ENCODE measurements at places on chromosomes 1 and 21.

GRCh38 chr21:44800971-44801467, 601 bp downstream of the UBE2G2 start:
- H3K27me3 ChIP-seq: no peaks in the 10 kb centered on the region
- H3K4me3 ChIP-seq: peak overlapping the region; percentile 68
- H3K36me3 ChIP-seq: peaks cover 10% of the 10 kb centered on the region
- no peak for DNase-seq

GRCh38 chr1:180970333-180971079, 52.2 kb downstream of the STX6 start:
- no peak for DNase-seq
- peaks cover 8% of the 10 kb centered on the region for H3K4me1 ChIP-seq
- H3K27me3 ChIP-seq: no peaks in the 10 kb centered on the region
- peaks cover 9% of the 10 kb centered on the region for H3K36me3 ChIP-seq
- no peak overlapping the region for H3K27ac ChIP-seq
- H3K4me3 ChIP-seq: no peak overlapping the region

DNA sequence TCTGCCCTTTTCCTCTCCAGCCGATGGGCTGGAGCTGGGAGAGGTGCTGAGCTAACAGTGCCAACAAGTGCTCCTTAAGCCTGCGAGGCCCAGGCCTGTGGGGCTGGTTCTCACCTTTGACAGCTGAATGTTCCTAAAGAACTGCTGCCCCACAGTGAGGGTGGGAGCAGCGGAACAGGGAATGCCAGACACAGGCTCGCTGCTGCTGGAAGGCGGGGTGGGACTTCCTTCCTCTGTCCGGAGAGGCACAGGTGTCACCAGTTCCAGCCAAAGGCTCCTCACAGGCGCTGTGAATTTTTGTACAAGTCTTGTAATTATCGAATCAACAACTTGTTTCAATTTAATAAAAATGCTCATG, 47.1 kb downstream of the COQ8A start:
- H3K27ac ChIP-seq: no peak overlapping the region
- peaks cover 6% of the 10 kb centered on the region for H3K4me1 ChIP-seq
- no peak for DNase-seq
- no peak overlapping the region for H3K4me3 ChIP-seq
- H3K36me3 ChIP-seq: no peaks in the 10 kb centered on the region
- H3K27me3 ChIP-seq: no peaks in the 10 kb centered on the region

DNA sequence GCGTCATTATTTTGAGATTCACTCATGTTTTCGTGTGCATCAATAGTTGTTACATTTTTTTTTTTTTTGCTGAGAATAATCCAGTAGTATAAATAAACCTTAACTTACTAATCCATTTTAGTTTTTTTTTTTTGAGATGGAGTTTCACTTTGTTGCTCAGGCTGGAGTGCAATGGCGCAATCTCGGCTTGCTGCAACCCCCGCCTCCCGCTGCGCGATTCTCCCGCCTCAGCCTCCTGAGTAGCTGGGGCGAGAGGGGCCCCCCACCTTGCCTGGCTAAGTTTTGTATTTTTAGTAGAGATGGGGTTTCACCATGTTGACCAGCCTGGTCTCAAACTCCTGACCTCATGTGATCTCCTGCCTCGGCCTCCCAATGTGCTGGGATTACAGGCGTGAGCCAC, 66.0 kb downstream of the CTH start:
- H3K4me3 ChIP-seq: no peak overlapping the region
- DNase-seq: no peak
- no peak overlapping the region for H3K27ac ChIP-seq

DNA sequence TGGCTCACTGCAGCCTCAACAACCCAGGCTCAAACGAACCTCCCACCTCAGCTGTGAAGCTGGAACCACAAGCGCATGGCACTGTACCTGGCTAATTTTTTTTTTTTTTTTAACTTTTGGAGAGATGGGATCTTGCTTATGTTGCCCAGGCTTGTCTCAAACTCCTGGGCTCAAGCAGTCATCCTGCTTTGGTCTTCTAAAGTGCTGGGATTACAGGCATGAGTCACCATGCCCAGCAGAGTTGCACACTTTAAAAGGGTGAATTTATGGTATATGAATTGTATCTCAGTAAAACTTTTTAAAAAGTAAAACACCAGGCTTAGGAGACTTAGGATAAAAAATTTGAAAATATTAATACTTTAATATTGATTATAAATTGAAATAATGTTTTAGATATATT, 99.1 kb downstream of the CLEC20A start:
- no peaks in the 10 kb centered on the region for H3K27me3 ChIP-seq
- no peak overlapping the region for H3K27ac ChIP-seq
- H3K36me3 ChIP-seq: no peaks in the 10 kb centered on the region
- H3K4me3 ChIP-seq: no peak overlapping the region

All from CD8-positive, alpha-beta memory T cell (primary cell).